AG04449 (cell line): ENCODE measurements at places on chromosomes 11 and 22.

DNA sequence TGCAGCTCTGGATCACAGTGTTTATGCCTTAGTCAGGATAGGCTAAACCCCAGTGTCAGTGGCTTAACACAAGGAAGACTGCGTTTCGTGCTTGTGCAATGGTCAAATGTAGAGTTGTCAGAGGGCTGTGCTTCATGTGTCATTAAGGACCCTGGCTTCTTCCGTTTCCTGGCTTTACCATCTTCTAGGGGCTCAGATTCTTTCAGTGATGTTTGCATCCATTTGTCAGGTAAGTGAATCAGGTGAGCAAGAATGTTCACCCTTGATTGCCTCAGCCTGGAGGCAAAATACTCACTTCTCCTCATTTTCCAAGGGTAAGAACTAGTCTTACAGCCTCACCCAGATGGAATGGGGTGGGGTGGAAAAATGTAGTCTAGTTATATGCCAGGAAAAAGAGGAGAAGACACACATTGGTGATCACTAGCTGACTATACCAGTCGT, 20.5 kb upstream of the AMOTL1 start:
- no peak for DNase-seq

GRCh38 chr11:86676533-86677154, 4.2 kb upstream of the ME3 start:
- no peak for DNase-seq

- DNase-seq: no peak
These were observed 34.2 kb upstream of the VPREB1 start for GRCh38 chr22:22210375-22210774.

DNA sequence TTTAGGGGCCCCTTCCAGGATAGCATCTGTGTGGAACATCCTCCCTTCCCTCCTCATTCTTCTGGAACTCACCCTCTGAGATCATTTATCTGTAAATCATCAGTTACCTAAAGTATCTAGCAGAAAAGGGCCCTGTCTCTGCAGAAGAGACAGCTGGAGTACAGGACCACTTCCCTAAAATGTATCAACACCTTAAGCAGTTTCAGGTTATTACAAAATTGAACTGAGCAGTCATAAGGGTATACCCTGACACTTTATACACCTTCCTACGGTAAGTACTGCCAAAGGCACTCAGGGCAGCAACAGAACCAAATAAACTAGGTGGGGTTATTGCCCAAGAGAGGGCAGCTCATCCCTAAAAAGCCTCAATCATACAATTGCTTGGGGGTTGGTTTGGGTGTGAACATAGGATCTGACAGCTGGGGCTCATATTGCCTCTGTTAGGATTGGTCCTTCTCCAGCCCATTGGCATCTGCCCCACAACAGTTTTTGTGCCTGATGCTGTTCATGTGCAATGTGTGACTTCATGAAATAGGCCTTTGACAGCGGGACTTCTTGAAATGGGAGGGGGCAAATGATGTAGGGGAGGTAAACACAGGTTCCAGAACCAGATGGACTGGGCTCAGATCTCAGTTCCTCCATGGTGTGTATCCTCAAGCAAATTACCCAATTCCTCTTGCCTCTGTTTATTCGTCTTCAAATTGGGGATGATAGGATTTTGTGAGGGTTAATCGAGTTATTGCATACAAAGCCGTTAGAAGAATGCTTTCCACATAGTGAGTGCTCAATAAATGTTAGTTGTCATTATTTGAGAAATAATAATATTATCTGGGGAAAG, 2.9 kb downstream of the POU2AF3 start:
- no peak for DNase-seq

GRCh38 chr11:81644239-81644840, 1089.3 kb downstream of the FAM181B start:
- DNase-seq: no peak

DNA sequence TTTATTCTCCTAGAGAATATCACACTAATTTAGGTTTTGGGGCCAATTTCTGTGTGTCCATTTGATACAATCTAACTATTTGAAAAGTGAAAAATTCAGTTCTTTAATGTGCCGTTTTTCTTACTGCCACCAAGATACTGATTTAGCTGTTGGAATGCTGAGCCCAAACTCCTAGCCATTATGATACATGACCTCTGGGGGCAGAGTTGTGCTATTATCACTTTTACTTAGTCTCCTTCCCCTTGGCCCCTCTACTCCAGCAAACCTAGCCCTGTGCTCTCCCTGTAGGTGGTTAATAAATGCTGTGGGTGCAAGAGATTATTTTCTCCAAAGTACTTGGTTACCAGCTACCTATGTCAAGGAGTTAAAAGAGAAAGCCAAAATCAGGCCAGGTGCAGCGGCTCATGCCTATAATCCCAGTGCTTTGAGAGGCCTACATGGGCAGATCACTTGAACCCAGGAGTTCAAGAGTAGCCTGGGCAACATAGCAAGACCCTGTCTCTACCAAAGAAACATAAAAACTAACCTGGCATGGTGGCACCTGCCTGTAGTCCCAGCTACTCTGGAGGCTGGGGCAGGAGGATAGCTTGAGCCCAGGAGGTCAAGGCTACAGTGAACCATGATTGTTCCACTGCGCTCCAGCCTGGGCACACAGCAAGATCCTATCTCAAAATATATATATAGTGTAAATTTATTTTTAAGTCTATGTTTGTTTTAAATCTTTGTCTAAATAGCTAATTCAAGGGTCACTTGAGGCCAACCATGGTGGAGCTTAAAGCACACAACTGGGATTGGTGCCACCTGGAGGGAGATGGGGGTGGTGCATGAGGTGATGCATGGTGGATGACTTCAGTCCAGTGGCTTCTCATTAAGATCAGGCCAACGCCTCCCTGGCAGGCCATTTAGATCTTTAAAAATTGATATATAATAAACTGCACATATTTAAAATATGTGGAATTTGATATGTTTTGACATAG, 193.2 kb upstream of the PLET1 start:
- DNase-seq: no peak

GRCh38 chr22:31952094-31952401, 7.7 kb downstream of the YWHAH start:
- no peak for DNase-seq

DNA sequence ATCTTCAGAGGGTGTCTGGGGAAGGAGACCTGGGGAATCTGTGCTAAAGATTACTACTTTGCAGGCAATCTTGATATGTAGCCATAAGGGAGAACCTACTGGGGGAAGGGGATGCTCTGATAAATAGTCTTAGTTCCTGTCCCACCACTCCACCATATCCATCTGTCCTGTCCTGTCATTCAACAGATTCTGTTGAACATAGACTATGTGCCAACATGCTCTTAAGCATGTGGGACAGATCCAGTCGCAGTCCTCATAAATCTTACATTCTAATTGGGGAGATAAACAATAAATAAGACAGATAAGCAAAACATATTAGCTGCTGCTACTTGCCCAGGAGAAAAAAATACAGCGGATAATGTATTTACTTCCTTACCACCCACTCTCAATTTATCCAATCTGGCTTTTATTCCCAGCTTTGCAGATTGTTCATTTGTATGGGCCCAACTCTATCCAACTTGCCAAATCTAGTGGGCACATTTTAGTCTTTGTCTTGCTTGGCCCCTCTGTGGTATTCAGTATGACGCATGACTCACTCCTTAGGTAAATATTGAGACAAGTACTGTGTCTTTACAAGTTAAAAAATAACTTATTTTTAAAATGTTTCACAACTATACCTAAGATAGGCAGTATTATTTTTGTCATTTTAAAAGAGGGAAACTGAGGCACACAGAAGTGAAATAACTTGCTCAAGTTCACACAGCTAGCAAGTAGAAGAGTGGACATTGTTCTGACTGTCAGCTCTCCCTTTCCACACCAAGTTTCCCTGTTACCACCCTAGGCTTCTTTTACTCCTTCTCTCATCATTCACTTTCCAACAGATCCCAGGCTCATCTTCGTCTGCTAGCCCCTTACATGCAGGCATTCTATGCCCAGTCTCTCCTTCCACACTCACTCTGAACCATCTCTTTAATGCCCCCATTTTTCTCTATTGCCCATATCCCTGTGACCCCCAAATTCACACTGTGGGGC, 133.6 kb upstream of the SESN3 start:
- DNase-seq: no peak

GRCh38 chr11:24082860-24083259, 414.0 kb upstream of the LUZP2 start:
- no peak for DNase-seq

DNA sequence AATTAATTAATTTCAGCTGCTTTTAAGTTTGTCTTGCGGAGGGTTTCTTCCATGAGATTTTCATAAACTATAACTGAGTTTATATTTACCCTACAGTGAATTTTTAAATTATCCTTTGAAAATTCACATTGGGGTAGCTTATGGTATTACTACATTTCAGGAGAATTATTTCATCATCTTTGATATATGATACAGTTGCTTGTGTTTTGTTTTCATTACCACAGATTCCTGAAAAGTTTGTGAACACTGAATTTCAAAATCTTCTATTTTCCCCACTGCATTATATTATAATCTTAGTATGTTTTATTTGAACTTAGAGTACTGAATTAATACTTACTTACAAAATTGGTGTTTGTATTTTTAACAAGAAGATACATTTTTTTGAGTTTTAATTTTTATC, 24.4 kb downstream of the METTL15 start:
- no peak for DNase-seq

DNA sequence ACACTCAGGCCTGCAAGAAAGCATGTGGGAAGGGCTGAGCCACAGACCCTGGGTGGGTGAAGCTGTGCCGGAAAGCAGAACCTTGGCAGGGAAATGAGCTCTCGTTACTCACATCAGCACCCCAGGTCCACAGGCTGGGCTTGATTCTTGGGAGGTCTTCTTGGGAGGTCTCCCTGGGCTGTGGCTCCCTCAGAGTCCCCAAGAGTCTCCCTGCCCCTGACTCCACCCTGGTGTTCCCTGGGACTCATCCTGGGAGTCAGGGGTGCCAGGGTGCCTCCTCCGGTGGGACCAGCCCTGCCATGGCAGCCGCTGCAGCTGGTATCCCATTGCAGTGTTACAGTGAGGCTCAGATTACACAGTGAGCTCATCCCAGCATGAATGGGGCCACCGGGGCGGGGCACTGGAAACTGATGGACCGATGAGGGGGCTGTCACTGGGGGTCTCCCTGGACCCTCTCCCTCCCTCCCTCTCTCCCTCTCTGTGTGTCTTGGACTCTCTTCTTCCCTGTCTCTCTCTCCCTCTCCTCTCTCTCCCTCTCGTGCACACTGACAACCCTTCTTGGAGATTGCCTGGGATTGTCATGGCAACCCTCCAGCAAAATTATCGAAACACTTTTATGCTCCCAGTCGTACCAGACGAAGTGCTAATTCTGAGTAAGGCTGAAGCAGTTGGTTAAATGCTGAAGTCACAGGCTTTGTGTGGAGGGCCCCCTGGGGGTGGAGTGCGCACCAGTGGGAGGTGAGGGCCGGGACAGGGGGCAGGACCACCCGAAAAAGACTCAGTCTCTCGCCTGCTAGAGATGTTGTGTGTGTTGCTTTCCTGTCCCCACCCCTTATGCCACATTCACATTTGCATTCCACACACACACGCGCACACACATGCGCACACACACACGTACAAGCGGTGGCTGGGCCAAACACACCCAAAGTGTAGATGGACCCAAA, 8.6 kb upstream of the C11orf96 start:
- no peak for DNase-seq
